ENCODE measurements at places on chromosomes 7 and 10.

GRCh38 chr7:82665966-82666507 is 222.5 kb upstream of the CACNA2D1 start:
- DNase-seq: no peak

DNA sequence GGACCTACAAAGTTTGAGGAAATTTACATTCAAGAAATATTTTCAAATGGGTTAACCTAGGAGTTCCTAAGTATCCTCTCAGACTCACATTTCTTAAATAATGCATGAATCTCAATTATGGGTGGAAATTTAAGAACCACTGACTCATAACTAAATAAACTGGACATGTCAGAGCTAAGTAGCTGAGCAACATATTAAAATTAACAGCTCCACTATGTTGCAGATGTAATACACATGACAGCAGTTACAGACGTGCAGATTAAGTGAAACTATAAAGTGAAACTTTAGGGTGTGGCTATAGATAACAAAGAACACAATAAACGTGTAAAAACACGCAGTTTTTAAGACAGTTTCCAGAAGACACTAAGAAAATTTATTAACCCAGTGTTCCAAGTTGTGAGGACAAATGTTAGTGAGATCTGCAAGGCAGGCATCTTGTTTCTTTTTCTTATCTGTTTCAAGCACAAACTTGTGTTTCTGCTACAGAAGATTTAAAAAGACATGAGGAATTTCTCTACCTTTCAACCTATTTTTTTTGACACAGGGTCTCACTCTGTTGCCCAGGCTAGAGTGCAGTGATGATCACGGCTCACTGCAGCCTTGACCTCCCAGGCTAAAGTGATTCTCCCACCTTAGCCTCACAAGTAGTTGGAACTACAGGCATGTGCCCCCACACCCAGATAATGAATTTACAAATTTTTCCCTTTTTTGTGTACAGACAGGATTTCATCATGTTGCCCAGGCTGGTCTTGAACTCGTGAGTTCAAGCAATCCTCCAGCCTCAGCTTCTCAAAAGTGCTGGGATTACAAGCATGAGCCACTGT is 25.3 kb downstream of the DNMBP start:
- no peak for DNase-seq

GRCh38 chr10:116848032-116848943 is 1.0 kb upstream of the ENO4 start:
- DNase-seq: no peak

- DNase-seq: no peak
Observed at GRCh38 chr7:157757211-157757610, 420.4 kb downstream of the DNAJB6 start.

GRCh38 chr7:37590824-37591223 is 92.7 kb upstream of the GPR141 start:
- no peak for DNase-seq

DNA sequence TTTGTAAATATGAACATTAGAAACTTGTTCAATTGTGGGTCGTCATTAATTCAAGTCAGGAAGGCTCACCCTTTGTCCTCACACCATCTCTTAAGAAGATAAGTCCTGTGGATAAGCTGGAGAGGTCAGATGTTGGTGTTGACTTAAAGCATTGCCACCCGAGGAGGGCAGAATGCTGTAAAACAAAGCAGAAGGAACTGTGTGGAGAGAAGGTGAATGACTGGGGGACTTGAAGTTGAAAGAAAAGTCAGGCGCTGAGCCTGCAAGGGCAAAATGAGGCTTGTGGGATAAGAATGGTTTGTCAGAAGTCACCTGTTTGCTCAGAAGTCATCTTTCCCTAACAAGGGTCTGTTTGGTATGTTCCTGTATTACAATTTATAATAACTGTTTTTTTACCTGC is 9.1 kb downstream of the RPA3 start:
- DNase-seq: no peak

- no peak for DNase-seq
Observed at GRCh38 chr10:5442990-5443370, 30.6 kb downstream of the NET1 start.

GRCh38 chr10:126731610-126731990 is 61.1 kb upstream of the C10orf90 start:
- DNase-seq: no peak

GRCh38 chr7:74272305-74273038 is 16.7 kb upstream of the CLIP2 start:
- DNase-seq: no peak

DNA sequence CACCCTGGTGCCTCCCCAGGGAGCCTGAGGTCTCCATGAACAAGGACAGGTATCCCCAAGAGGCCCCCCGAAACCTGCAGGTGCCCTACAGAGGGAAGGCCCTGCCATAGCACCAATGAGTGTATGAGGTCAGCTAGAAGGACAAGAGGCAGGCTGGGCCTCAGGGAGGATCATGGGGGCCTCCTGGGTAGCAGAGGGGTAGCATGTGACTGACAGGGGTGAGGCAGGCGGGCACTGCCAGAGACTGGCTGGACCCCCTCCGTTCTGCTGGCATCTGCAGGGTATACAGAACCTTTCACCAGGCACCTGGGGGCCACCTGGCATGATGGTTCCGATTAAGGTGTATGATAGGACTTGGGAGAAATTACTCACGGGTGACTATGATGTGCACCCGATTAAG is 79.2 kb upstream of the KCTD7 start:
- DNase-seq: no peak

GRCh38 chr7:99372275-99373090 is 2.0 kb upstream of the ARPC1B start:
- no peak for DNase-seq

GRCh38 chr10:124899151-124899550 is 42.8 kb upstream of the ZRANB1 start:
- DNase-seq: no peak

GRCh38 chr10:77168161-77168560 is 469.4 kb downstream of the KCNMA1 start:
- no peak for DNase-seq

DNA sequence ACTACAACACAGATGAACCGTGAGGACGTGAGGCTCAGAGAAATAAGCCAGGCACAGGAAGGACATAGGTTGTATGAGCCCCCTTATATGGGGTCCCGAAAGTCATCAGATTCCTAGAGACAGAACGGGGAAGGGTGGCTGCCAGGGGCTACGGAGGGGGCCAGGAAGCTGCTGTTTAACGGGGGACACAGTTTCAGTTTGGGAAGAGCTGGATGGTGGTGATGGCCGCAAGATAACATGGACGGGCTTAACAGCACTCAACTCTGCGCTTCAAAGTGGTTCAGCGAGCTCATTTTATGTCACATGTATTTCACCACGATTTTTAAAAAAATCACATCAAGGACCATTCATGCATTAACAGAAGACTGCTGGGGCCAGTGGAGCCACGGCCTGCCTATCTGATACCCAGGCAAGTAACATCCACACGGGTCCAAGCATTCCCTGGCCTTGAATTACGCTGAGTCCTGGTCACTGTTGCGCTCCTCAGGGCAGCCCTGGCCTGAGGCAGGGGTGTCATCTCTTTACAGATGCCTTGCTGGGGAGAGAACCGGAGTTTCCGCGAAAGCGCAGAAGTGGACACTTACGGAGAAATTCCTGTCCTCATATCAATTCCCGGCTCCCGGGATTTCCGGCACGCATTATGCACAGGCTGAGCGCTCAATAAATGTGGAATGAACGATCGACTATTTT is 1.5 kb downstream of the CARD11 start:
- DNase-seq: no peak

- no peak for DNase-seq
Observed at GRCh38 chr10:29671228-29671780, 36.5 kb upstream of the SVIL start.

- no peak for DNase-seq
Observed at GRCh38 chr7:4049202-4049601, 632.9 kb upstream of the FOXK1 start.

GRCh38 chr7:79512261-79512660 is 58.8 kb upstream of the MAGI2 start:
- DNase-seq: no peak

DNA sequence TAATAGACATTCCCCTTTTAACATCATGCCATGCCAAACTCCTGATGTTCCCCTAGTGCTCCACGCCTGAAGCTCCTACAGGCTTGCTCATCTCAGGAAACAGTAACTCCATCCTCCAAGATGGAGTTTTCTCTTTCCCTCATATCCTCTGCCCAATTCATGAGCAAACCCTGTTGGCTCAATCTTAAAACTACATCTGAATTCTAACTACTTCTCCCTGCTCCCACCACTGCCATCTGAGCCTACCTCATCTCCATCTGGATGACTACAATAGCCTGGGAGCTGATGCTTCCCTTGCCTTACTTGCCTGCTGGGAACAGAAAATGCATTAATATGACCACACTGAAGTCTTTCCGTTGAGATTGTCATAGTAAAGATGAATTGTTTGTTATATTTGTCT is 271.7 kb upstream of the MKLN1 start:
- no peak for DNase-seq

DNA sequence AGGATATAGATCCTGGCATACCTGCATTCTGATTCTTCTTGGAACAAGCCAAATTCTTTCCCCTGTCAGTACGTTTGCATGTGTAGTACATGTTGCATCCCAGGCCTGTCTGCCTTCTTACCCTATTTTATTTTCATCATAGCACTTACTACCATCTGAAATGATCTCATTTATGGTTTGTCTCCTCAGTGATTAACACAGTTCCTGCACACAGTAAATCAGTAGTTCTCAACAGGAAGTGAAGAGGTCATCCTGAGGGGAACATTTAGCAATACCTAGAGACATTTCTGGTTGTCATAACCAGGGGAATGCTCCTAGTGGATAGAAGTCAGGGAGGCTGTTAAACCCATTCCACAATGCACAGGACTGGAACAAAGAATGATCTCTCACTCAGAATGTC is 38.2 kb upstream of the SLC26A4 start:
- DNase-seq: no peak

DNA sequence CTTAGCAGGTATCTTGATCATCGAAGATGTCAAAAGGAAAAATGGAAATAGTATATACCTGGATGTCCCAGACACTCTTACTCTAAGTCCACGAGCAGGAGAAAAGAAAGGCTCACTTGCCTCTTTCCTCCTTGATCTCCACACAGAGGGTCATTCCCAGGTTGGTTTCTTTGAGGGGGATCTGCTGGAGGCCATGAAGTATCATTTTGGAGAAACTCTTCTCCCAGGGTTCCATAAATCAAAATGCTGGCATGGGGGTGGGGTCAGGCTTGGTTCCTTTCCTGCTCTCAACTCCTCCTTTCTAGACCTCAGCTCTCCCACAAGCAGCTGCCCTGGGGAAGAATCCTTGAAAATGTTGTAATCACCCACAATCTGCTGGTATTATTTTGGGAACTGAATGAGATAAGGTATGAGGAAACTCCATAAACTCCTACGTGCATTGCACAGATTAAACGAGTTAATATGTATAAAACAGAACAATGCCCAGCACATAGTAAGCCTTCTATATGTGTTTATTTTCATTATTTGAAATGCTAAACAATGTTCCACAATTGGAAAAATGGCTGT is 54.4 kb downstream of the PRKCQ start:
- DNase-seq: no peak

DNA sequence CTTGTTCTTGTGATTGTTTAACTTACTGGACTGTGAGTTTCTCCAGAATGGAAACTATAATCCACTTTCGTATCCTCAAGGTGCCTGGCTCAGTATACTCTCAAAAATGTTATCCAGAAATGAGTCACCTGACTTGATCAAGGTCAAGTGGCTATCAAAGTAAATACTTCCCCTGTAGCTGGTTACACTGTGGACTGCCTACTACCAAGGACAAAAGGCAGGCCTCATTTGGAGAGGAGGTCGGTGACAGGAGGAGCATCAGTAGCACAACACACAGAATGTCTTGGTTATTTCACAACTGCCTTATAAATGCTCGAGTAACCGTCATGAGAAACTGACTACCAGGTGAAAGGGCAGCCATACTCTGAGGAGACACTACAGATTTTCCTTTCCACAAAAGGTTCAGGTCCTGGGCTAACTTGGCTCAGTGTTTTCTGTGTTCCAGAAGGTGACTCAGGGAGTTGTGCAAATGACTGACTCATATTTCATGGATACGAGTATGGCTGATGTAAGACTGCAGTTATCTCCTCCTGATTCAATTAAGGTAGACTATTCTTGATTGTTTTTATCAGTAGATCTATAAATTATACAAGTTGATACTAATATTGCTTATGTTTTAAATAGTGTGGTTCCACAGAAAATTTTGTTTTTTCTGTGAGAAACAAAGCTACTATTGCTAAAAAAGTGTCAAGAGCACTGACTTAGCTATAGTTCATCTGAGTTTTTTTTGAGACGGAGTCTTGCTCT is 4.2 kb upstream of the CCNY start:
- DNase-seq: no peak

All from stimulated activated CD8-positive, alpha-beta memory T cell treated with anti-CD3 and anti-CD28 coated beads, Interleukin-15, amount 100 ng/mL, for 1 hour (primary cell).